Esophagus mucosa (tissue), 1 donor: ENCODE measurements at places on chromosomes 7 and 10. TPM values are rescaled to one million over a fixed set of nuclear protein-coding genes. Genes with fewer than 3 reads are reported as not detected.

The CYP3A4 gene
- total RNA-seq, result 0.24 TPM

The ZNF33A gene
- 13.0 TPM for total RNA-seq

The NUTM2B gene
- total RNA-seq, result 0.24 TPM

The POLR2J gene
- 38.5 TPM for total RNA-seq

The INMT gene
- 1.5 TPM for total RNA-seq

The MYPN gene
- total RNA-seq, result 0.08 TPM

The UCN3 gene
- total RNA-seq, result not detected

The TRIM73 gene
- 0.92 TPM for total RNA-seq

The CNPY1 gene
- not detected for total RNA-seq

The MUC3A gene
- total RNA-seq, result 0.16 TPM

The IDI2 gene
- not detected for total RNA-seq

The SLC35G1 gene
- 1.8 TPM for total RNA-seq

The TMEM225B gene
- total RNA-seq, result 1.00 TPM

The PDE1C gene
- 0.72 TPM for total RNA-seq

The HHEX gene
- 1.1 TPM for total RNA-seq

The HYAL4 gene
- total RNA-seq, result not detected

The GTPBP4 gene
- 29.6 TPM for total RNA-seq

The IFIT1B gene
- not detected for total RNA-seq

The LRRC4 gene
- total RNA-seq, result 16.7 TPM

The CACNB2 gene
- total RNA-seq, result 0.40 TPM

The HKDC1 gene
- 0.04 TPM for total RNA-seq

The PTF1A gene
- not detected for total RNA-seq

The TRIM50 gene
- not detected for total RNA-seq

The SFRP5 gene
- not detected for total RNA-seq

The PGAM2 gene
- total RNA-seq, result 2.6 TPM

The GFRA1 gene
- 0.56 TPM for total RNA-seq

The LIPF gene
- total RNA-seq, result not detected

The SLC13A1 gene
- total RNA-seq, result not detected

The PCLO gene
- total RNA-seq, result 4.4 TPM

The ITGA8 gene
- 2.1 TPM for total RNA-seq

The KIF5B gene
- total RNA-seq, result 52.0 TPM

The KCNH2 gene
- total RNA-seq, result 0.20 TPM

The VWA2 gene
- total RNA-seq, result 3.5 TPM

The NUDT1 gene
- 37.5 TPM for total RNA-seq

The PPP1R9A gene
- 0.36 TPM for total RNA-seq

The PLPP4 gene
- not detected for total RNA-seq

The LIPK gene
- total RNA-seq, result 3.3 TPM

The MSS51 gene
- 1.2 TPM for total RNA-seq

The AGAP5 gene
- 2.7 TPM for total RNA-seq

The GBF1 gene
- total RNA-seq, result 24.0 TPM

The AKR1C2 gene
- total RNA-seq, result 115 TPM

The PIP4K2A gene
- 10.0 TPM for total RNA-seq

The IL6 gene
- not detected for total RNA-seq

The NKX2-3 gene
- 0.12 TPM for total RNA-seq

The AEBP1 gene
- 6.7 TPM for total RNA-seq

The SPDYE16 gene
- total RNA-seq, result not detected

The CCL26 gene
- not detected for total RNA-seq

The ANLN gene
- total RNA-seq, result 43.2 TPM

The JMJD1C gene
- 42.1 TPM for total RNA-seq

The RBM20 gene
- total RNA-seq, result 3.1 TPM

The PSD gene
- total RNA-seq, result 2.0 TPM

The PRKRIP1 gene
- 9.6 TPM for total RNA-seq

The AGBL3 gene
- 0.84 TPM for total RNA-seq

The EGR2 gene
- 0.96 TPM for total RNA-seq

The AQP1 gene
- 42.3 TPM for total RNA-seq

The CADPS2 gene
- 2.4 TPM for total RNA-seq
